ENCODE measurements at places on chromosomes 5 and 9. TPM values are rescaled to one million over a fixed set of nuclear protein-coding genes. Genes with fewer than 3 reads are reported as not detected.

Gene GZMA
- 1.2 TPM for total RNA-seq

Gene ENTREP1
- total RNA-seq: 12.5 TPM

Gene CSF1R
- 21.4 TPM for total RNA-seq

Gene PCDHGA7
- total RNA-seq: 5.2 TPM

Gene COL27A1
- 17.2 TPM for total RNA-seq

Gene BSPRY
- total RNA-seq: 3.9 TPM

Gene IRX1
- not detected for total RNA-seq

Gene MSX2
- 1.2 TPM for total RNA-seq

Gene NEUROG1
- not detected for total RNA-seq

Gene PFN3
- not detected for total RNA-seq

Gene GARIN3
- not detected for total RNA-seq

Gene GPR150
- total RNA-seq: 1.7 TPM

DNA sequence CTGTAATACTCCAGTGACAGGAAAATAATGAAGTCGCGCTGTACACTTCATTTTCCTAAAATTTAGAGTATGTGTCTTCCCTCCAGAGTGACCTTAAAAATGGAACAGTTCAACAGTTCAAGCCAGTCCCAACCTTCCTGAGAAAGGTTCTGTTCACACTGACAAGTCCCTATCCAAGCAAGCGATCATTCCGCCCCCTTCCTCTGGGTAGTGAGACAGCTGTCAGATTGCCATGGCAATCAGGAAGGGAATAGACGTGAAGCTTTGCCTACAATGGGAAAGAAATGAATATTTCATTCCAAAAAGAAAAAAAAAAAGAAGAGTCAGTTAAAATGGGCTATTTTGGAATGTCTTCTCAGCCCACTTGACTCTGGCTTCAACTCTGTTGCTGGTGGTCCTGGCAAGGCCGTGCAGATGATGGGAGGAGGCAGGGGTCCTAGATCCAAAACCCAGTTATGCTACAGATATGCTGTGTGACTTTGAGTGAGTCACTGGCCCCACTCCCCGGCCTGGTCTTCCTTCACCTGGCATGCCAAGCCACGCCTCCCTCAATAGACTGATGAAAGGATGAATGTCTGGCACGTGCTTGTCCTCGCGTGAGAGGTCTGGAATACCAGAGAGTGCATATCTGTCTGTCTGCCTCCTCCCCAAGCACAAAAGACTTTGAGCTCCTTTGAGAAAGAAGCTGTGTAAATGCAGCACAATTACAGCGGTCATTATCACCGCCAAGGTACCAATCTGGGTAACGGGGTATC, 165.8 kb upstream of the WWC1 start:
- no peak for DNase-seq

DNA sequence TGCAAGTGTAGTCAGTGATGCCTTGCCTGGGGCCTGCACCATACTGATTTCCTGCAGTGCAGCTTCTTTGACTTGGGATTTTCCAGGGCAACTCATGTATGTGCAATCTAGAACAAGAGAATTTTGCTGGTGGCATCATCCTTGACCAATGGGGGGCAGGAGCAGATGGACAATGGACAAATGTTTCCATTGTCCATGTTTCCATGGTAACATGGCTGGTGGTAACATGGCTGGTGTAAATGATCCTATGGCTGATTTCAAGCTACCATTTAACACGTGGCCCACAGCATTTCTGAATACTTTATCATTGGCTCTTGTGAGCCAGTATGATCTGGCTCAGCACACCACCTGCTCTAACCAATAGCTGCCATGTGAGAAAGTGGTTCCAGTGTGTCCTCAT, 130.1 kb upstream of the OSMR start:
- no peak for DNase-seq

- DNase-seq: no peak
These were observed 324.5 kb downstream of the ARHGEF28 start for GRCh38 chr5:73950441-73950873.

DNA sequence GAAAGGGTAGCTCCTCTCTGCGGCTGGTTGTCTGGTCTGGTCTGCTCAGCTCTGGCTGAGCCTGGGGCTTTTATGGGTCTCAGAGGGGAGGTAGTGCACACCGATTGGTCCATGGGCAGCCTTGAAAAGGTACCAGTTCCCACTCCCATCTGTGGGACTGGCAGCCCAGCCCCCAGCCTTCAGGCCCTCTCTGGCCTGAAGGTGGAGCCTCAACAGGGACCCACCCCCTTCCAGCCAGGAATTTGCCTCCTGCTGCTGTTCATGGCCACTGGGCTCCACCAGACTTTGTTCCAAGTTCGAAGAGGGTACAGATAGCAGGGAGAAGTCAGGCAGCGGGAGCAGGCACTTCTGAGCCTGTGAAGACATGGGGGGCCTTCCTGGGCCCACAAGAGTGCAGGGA, 165.3 kb upstream of the SLC27A6 start:
- no peak for DNase-seq

DNA sequence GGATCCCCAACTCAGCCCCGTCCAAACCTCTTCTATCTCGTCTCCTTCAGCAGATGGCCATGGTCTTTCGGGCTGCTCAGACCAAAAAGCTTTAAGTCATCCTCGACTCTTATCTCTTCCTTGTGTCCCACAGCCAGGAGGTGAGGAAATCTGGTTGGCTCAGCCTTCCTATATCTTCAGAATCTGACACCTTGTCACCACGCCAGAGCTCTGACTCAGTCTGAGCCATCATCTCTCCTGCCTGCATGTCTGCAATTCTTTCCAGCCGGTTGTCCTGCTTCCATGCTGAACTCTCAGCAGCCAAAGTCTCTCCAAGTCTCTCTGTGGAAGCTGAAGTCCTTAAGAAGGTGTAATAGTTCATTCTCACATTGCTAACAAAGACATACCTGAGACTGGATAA, 419.3 kb upstream of the ADAMTS16 start:
- DNase-seq: no peak

- DNase-seq: no peak
These were observed 1022.5 kb upstream of the DMAC1 start for GRCh38 chr9:8821910-8822666.

GRCh38 chr5:45372629-45373028, 323.6 kb downstream of the HCN1 start:
- DNase-seq: no peak

- DNase-seq: no peak
These were observed 89.5 kb downstream of the UGCG start for GRCh38 chr9:111986035-111986556.

GRCh38 chr5:77208507-77209163, 1.8 kb upstream of the PDE8B start:
- no peak for DNase-seq

DNA sequence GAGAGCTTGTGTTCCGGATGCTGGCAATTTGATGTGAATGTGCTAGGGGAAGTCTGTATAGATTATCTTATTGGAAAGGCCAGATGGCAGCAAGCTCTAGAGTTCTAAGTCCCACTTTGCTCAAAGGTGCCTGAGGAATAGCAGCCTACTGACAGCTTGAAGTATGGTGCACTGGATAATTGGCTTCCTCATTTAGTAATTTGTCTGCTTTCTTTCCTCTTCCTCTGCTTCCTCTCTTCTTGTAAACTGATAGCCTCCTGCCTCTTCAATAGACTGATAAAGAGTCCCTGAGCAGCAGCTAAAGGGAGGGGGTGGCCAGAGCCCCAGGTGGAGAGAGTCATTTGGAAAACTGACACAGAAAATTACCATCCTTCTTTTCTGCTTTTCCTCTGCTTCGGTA, 177.3 kb downstream of the FGF1 start:
- DNase-seq: no peak

DNA sequence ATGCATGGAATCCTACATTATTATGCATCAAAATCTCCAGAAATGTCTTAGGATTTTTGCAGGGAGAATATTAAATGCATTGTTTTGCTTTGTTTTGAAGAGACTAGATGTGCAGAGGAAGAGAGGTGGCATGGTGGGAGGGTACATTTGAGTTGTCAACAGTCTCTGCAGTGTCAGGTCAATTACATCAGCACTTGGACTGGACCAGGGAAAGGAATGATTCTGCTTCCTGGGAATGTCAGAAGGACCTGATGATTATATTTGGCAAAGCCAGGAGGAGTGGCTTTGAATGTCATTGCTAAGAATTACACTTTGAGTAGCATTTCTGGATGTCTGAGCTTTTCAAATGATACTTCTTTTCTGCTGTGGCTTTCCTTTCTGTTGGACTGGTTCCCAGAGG, 17.5 kb upstream of the TMEFF1 start:
- DNase-seq: no peak

- DNase-seq: no peak
These were observed 83.3 kb downstream of the GIN1 start for GRCh38 chr5:103036601-103037000.

- DNase-seq: no peak
These were observed 45.7 kb downstream of the BNC2 start for GRCh38 chr9:16824545-16825330.

DNA sequence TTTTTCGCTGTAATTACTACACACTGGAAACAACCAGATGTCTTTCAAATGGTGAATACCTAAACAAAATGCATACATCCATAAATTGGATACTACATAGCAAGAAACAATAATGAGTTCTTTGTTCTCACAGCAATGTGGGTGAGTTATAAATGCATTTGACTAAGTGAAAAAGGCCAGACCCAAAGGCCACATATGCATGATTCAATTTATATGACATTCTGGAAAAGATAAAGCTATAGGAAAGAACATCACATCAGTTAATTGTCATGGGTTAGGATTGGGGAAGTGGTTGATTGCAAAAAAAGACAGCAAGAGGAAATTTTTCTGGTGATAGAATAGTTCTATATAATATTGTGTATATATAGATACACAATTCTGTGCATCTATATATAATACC, 198.9 kb downstream of the CYLC2 start:
- no peak for DNase-seq

- no peak for DNase-seq
These were observed 45.6 kb downstream of the APTX start for GRCh38 chr9:32955655-32956478.

- no peak for DNase-seq
These were observed 187.3 kb upstream of the TLE4 start for GRCh38 chr9:79384501-79384900.

GRCh38 chr5:31823472-31823871, 184.5 kb downstream of the PDZD2 start:
- DNase-seq: no peak

- no peak for DNase-seq
These were observed 66.2 kb downstream of the PLK2 start for GRCh38 chr5:58393716-58394115.

DNA sequence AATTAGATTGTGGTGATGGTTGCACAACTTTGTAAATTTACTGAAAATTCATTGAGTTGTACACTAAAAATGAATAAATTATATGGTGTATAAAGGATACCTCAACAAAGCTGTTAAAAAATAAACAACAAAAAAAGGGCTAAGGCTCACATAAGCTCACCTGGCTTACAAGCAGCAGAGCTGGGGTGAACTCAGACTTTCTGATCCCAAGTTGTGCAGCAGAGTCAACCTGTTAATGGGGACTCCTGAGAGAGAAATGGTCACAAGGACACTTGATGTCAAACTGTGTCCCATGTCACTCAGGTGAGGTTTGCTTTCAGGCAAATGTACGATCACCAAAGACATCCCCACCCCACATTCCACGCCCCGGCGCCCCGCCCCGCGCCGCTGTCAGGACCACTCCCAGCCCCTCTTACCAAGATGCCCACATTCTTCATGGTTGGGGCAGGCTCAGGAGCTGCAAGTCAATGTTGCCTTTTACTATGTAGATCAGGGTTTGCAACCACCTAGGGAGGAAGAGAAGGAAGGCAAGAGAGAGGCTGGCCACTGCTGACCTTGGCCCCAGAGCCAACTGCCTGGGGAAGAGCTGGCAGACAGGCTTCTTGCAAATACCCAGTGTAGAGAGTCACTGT, 22.4 kb upstream of the SLC36A1 start:
- no peak for DNase-seq

DNA sequence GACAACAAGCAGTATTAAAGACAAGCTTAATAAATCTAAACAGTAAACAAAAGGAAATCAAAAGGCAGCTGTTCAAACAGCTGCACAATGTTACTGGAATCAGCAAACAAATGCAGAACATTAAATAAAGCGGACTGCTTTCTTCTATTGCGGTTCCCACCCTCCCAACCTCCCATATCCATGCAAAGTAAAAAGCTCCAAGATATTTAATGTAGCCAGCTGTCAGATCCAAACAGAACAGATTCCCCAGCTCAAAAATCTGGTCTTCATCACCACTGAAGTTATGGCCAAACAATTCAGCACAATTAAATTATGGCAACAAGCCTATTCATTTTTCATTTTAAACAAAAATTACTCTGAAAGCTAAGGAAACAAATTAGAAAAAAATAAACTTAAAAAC, 75.9 kb downstream of the SLC38A9 start:
- DNase-seq: no peak

- DNase-seq: no peak
These were observed 763 bp downstream of the TJP2 start for GRCh38 chr9:69174616-69175463.

- DNase-seq: no peak
These were observed 85.3 kb upstream of the ZNF608 start for GRCh38 chr5:124831687-124832240.

Measured in vagina (tissue), 2 donors.